ENCODE measurements at places on chromosomes 11 and 22. TPM values are rescaled to one million over a fixed set of nuclear protein-coding genes. Genes with fewer than 3 reads are reported as not detected.

The NNMT gene
- 3.6 TPM for total RNA-seq

DNA sequence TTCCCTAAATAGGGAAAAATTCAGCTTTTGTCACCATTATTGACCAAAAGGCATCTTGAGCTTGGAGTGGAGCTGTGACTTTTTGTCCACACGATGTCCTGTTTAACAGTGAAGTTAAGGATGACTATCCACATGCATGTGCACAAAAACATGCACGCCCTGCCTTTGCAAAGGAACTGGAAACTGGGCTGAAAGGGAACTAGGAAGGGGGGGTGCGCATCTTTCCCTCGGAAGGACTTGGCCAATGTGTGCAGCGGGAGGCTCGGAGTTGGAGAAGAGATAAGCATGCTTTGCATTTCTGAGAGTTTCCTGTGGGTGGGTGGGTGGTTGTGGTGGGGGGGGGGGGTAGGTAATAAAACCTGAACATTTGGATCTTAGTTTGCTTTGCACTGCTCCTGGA, 411 bp upstream of the KIRREL3 start:
- no peak for DNase-seq

GRCh38 chr22:24445481-24446259, 18.3 kb downstream of the ADORA2A start:
- no peak for DNase-seq

DNA sequence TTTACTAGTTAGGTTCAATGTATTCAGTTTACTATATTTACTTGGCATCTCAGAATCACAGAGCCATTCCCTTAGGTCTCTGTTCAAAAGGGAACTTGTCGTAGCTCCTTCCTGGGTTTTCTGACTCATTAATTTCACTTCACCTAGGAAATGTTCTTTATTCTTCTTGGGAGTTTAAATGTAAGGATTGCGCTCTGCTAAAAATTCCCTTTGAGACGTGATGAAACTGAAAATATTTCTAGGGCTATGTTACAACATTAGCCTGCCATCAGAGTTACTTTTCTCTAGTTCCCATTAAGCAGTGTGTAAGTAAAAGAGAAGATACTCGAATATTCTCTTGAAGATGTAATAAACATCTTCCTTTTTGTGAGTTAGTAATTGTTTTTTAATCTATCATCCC, 209.5 kb downstream of the CASP12 start:
- DNase-seq, result no peak

DNA sequence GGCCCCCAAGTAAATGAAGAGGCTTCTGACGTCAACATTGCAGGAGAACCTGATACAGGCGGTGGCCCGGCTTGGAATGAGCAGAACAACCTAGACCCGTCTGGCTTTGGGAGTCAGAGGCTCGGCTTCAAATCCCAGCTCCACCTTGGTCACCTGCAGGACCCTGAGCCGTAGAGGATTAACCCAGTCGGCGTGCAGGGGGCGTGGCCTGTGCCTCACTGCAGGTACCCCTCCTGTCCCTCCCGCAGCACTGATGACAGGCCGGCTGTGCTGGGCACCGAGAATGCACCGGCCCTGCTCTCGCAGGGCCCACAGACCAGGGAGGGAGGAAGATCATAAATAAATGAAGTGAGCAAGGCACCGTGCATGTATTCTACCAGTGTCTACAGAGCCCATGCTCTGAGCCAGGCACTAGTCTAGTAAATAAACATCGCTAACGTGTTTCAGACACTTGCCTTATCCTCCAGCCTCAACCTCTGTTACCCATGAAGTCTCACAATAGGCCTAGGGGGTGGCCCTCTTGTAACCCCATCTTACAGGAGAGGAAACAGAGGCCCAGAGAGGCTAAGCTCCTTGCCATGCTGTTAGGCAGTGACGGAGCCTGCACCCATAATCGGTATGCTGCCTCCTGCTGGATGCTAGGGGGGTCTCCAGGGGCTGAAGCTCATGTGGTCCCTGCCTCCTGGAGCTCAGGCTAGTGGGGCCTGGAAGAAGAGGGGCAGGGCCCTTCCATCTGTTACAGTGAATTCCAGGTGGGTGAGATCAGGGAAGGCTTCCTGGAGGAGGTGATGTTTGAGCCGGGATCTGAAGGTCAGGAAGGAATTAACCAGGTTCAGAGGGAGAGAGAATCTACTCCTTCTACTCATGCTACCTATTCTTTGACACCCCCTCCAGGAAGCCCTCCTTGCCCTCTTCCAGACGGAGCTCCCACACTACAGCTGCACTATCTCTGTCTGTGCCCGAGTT, 53.4 kb downstream of the RTL6 start:
- DNase-seq, result no peak

GRCh38 chr11:76778874-76779273, 4.3 kb upstream of the TSKU start:
- DNase-seq, result no peak
